Stimulated activated CD8-positive, alpha-beta memory T cell treated with anti-CD3 and anti-CD28 coated beads, Interleukin-15, amount 100 ng/mL, for 24 hours (primary cell): ENCODE measurements at places on chromosomes 4 and X.

- DNase-seq, result no peak
Observed at GRCh38 chrX:104803219-104803618, 237.2 kb downstream of the IL1RAPL2 start.

DNA sequence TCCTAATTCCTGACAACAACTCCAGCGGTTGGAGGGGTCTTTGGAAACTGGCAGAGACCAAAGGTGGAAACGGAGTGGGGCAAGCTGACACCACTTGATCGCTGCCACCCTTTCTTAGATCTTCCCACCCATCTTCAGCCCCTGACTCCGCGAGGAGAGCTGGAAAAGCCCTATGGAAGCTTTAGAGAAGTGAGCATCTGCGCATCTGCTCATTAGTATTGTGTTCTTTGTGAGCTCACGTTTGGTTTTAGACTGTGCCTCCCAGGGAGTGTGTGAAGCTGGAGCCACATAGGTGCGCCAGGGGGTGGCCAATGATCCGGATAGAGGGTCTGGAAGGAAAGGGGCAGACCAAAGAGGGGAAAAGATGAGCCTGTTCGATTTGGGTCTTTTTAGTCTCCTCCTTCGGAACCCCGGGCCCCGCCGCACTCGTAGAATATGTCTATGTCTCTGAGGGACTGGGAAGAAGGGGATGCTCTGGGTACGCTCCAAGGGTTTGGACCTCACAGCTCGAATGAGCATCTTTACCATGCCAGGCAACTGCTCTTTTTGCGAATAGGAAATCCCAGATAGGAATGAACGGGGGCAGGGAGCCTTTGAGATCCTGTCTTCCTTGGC is 578 bp upstream of the DKK2 start:
- DNase-seq, result no peak

DNA sequence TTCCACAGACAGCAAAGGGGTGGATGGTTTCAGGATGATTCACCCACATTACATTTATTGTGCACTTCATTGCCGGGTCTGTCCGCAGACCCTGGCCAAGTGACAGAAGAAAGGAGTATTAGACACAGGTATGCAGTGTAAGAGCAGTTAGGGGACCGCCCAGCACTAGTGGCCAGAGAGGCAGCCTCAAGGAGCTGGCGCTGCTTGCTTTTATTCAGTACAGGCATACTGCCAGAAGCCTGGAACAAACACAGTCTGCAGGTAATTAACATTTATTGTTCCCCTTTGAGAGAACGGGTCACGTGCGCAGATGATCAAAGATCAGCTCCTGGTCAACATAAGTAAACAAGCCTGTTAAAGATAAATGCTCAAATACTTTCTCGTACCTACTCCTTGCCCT is 1639.0 kb upstream of the IGFBP7 start:
- no peak for DNase-seq

DNA sequence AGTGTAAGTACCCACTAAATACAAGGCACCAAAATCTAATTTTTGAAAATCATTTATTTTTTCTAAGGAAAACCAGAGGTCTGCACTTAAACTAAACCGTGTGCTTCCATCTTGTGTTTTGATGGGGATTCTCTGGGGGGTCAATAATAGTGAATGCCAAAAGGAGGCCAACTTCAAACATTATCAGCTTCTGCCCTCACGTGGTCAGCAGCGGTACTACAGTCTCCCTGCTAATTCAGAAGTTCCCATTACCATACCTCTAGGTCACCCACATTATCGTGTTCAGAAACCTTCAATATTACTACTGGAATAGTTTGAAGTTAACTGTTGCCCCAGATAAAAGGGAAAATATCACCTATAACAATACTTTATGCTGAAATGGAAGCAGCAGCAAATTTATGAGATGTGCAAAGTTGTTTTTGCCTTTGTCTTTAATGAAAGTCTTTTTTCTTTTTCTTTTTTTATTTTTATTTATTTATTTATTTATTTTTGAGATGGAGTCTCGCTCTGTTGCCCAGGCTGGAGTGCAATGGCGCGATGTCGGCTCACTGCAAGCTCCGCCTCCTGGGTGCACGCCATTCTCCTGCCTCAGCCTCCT is 17.3 kb downstream of the CTPS2 start:
- no peak for DNase-seq

GRCh38 chr4:14267373-14268060 is 640.0 kb upstream of the BOD1L1 start:
- no peak for DNase-seq

- no peak for DNase-seq
Observed at GRCh38 chr4:31458813-31459212, 738.6 kb downstream of the PCDH7 start.

DNA sequence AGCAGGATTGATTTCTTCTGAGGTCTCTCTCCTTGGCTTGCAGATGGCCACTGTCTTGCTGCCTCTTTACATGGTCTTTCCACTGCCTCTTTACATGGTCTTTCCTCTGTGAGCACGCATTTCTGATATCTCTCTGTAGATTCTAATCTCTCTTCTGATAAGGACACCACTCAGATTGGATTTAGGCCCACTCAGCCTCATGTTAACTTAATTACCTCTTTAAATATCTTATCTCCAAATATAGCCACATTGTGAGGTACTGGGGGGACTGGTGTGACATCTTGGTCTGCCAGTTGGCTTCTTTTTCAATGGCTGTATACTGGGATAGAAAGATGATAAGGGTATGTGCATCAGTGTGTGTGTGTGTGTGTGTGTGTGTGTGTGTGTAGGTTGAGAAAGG is 153.7 kb downstream of the AWAT2 start:
- no peak for DNase-seq

- no peak for DNase-seq
Observed at GRCh38 chr4:115275615-115276014, 162.2 kb upstream of the NDST4 start.

DNA sequence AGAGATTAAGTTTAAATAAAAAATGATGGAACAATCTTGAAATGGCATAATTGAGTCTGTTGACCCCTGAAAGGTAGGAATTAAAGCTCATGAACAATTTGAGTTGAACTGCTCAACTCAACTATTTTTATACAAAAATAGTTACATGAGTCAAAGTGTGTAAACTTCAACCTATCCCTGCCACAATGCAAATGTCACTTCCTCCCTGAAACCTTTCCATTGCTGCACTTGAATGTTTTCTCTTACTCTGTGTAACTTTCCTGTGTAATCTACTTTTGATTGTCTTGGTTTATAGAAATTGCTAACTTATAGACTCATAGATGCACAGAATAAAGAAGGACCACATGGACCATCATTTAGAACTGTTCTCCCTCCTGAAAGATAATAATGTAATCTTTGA is 218.5 kb downstream of the GBA3 start:
- no peak for DNase-seq

DNA sequence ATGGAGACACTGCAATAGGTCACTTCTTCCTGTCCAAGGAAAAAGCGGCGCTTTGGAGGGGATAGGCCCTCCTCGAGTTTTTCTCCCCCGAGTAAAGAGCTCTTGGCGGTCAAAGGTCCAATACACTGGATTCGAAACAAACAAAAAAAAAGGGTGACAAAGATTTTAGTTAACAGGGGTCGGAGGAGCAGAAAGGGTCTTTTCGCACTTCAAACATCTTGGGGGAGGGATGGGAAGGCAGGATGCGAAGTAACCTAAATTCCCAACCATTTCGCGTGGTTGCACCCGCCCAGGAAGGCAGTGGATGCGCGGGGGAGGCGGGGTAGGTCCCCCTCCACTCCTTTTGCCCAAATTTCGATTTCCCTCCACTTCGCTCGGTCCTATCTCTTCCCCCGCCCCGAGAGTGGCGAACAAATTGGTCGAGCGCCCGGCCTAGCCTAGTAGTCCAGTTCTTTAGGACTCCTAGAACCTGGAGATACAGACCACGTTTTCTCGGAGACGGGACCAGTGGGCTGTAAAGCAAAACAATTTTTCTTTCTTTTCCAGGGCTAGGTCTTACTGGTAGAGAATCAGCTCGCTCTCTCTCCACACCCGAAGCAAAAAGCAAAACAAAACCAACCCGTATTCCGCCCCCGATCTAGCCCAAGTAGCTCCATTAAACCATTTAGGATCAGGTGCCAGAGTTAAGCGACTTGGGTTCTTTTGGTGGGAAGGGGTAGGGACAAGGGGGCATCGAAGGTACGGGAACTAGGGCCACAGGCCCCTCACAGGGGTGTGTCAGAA is 2.0 kb upstream of the STAG2 start:
- DNase-seq, result no peak

DNA sequence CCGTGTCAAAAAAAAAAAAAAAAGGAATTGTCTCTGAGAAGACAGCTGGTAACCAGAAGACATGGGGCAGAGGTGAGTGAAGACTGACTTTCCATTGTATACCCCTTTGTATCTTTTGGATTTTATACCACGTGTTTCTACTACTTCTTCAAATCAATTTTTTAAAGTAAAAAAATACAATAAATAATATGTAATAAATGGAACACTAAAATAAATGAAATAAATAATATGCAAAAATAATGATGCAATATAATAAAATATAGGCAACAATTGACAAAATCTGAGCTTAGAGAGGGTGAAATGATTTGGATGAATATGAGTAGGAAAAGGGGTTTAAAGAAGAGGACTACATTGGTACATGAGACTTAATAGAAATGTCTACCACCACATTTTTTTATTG is 155.8 kb downstream of the IL15 start:
- DNase-seq, result no peak

DNA sequence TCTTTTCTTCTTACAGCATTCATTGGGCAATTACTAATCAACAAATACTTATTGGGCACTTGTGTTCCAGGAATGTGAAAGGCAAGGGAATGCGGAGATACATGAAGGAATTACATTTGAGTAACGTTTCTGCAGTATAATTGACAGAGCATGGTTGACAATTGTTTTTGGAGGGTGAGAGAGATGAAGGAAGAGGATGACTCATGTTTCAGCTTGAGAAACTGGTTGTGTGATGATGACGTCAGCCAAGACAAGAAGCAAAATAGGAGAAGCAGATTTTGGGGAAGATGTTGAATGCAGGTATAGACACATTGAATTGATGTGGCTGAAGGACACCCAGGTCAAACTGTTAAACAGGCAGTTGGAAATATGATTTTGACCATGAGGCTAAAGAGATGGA is 8.0 kb upstream of the CPEB2 start:
- DNase-seq, result no peak

DNA sequence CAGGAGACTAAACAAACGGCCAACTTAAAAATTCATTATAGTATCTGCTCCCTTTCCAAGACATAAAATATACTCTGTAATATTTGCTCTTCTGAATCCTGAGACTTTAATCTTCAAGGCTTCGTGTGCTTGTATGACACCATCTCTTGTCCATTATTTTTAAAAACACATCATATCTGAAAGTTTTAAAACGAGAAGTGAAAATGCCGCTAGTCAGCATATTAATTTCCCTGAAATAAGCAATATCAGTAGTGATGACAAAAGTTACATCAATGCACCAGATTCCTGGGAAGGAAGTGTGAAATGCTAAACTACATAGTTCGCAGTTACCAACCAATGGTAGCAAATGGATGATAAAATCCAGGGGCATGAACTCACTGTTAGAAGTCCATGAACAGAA is 66.8 kb upstream of the EXOC1L start:
- DNase-seq, result no peak

GRCh38 chr4:13989501-13989900 is 362.0 kb upstream of the BOD1L1 start:
- no peak for DNase-seq

DNA sequence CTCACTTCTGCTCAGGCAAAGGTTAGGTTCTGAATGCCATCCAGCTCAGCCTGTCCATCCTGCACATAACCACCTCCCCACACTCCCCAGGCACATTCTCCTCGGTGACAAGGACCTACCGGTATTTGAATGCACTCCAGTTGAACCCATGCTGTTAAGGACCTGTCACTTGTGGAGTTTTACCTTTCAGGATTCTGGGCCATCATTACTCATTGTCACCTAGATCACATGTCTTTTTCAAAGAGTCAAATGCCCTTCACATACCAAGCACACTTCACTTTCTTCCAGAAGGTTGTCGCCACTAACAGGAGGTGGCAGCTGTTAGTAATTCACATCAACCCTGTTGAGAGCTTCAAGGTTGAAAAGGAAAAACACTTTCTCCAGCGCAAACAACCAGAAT is 218.3 kb downstream of the SOWAHB start:
- DNase-seq, result no peak

GRCh38 chrX:24259544-24260240 is 54.2 kb downstream of the SUPT20HL2 start:
- DNase-seq, result no peak

- no peak for DNase-seq
Observed at GRCh38 chr4:36173905-36174304, 70.4 kb downstream of the ARAP2 start.

DNA sequence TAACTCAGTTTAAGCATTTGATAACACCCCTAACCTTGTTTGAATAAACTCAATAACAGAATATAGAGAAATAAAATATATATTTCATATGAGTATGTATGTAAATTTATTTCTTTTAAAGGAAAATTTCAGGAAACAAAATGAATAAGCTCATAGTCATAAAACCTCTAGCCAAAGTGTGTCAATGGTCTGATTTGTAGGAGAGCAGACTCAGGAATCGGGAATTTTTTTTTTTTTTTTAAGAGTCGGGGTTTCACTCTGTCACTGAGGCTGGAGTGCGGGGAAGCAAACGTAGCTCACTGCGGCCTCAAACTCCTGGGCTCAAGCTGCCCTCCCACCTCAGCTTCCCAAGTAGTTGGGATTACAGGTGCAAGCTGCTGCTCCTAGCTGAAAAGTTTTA is 2.4 kb downstream of the PKD2 start:
- DNase-seq, result no peak

DNA sequence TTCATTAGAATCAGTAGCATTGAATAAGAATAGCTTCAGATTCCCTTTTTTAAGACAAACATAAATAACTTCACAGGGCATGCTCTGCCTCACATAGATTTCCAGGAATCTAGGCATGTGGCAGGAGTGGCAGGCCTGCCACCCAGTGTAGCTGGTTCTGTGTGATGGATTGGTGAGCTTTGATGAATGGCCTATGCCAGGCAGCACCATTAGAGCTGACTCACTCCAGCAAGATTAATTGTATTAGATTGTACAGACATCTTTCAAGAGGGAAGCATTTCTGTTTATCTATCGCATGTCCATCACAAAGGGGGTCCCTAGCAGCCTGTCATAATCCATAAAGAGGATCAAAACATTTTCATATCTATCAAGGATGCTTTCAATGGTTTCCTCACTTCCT is 71.9 kb downstream of the NAA11 start:
- DNase-seq, result no peak

- DNase-seq, result no peak
Observed at GRCh38 chr4:74674750-74675149, 119.6 kb downstream of the BTC start.

DNA sequence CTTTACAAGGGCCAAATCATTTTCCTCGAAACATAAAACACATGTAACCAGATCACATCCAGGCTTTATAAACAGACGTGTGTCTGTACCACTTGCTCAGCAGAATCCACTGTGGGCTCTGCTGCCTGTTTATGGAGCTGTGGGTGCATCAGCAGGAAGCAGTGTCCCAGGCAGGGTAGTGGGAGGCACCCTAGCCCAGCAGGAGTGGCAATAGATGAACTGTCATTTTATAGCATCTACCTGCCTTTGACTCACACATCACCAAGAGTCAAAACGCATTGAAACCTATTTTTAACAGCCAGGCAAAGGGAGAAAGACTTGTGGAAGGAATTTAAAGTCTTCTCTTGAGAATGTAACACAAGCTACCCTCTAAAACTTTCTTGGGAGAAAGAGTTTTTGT is 169.1 kb upstream of the TENM3 start:
- DNase-seq, result no peak
